ENCODE measurements at places on chromosomes 5 and 9.

DNA sequence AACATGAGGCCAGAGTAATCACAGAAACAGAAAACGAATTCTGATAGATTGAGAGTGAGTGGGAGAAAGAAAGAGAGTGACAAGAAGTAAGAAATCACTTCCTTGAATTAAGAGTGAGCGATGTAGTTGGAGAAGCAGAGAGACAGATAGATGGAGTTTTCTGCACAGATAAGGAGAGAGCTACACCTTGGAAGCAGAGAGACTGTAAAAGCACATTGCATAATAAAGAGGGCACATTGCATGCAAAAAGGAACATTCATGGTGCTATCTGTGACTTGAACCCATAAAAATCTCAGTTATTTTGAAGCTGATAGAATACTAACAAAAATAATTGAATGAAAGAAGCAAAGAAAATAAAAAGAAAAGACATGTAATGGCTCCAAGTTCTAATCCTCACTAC, 943.8 kb downstream of the NR2F1-AS1 start:
- DNase-seq: no peak

GRCh38 chr9:128146591-128147120, 2.6 kb upstream of the LCN2 start:
- DNase-seq: no peak

GRCh38 chr5:112445626-112446350, 26.7 kb upstream of the EPB41L4A start:
- no peak for DNase-seq

GRCh38 chr5:139698490-139699146, 50.5 kb downstream of the CXXC5 start:
- DNase-seq: no peak

DNA sequence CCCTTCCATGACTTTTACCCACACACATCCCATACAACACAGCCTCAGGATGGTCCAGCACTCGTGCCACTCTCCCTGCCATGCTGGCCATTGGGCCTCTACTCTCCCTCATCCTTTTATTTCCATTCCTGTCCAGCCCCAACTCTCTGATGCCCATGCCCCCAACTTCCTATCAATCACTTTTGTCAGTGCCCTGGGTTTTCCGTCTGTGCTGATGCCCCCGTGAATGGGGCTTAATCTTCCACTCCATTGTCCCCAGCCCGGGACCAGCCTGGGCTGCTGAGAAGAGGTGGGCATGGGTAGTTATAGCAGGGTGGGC, 12.6 kb upstream of the ACSL6 start:
- no peak for DNase-seq

DNA sequence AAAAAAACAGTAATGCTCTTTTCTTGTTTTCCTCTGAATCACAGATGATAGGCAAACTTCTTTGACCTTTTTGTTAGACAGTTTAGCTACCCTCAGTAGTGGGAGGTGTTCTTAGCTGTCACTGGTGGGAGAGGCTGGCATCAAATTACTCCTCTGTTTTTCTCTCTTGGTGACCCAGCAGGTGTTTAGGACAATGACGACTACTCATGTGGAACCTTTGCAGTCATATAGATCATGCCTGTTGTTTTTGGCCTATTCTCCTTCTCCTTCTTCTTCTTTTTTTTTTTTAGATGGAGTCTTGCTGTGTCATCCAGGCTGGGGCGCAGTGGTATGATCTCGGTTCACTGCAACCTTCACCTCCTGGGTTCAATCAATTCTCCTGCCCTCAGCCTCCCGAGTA, 15.4 kb upstream of the NPR2 start:
- no peak for DNase-seq

DNA sequence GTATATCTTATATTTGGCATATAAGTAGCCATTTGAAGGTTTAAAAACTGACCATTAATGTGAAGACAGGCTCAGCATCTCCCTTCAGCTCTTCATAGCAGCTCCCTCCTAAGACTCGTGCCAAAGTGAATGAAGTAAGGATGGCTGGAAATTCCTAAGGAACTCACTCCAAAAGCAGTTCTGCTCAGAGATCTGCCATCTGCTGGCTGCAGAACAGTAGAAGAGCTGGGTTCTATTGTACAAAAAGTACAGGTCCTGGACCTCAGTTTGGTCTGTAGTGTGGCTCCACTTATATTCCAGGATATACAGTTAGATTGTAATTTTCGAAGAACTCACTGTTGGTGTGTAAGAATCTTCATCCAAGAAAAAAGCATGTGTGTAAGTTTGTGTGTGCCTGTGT, 104.9 kb upstream of the RUSC2 start:
- DNase-seq: no peak

GRCh38 chr5:103582364-103582763, 19.8 kb upstream of the NUDT12 start:
- DNase-seq: no peak

- DNase-seq: no peak
Measured at GRCh38 chr9:13716601-13717321, 437.3 kb upstream of the MPDZ start.

DNA sequence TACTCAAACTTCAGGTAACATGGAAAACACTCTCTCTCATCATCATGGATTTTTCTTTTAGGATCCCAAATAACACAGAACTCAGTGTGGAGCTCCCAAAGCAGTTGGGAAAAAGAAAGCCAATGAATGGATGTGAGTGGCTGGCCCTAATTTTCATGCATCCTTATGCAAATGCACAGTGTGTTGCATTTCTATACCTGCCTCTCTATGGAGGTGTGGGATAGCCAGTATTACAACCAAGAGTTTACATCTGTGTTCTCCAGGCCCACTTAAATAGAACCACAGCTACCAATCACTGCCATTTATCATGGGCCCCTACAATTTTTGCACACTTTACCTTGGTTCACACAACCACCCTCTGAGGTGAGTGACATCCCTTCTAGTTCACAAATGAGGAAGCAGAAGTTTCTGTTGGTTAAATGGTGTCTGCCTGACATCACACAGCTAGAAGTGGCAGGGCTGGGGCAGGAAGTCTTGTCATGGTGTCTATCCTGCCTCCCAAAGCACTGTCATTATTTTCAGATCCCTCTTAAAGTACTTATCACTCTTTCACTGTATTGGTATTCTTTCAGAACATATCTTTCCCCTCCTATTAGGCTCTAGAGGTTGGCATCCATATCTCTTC, 17.3 kb downstream of the MAMDC2 start:
- no peak for DNase-seq

GRCh38 chr5:39055768-39056398, 18.3 kb downstream of the RICTOR start:
- no peak for DNase-seq

DNA sequence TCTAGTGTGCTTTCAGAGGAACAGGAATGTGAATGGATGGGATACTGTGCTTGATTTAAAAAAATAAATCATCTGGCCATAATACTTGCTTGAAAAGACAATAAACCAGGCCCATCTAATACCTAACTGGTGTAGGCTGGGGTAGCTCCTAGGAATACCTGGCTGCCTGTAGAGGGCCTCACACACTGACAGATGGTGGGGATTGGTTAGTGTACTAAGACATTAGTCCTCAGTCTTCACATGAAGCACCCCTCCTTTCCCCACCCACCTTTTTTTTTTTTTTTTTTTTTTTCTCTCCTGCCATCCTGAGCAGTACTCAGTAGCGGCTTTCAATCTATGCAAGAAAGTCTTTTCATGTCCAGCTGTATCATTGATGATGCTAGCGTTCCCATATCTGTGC, 130.5 kb downstream of the ADGRV1 start:
- DNase-seq: no peak

GRCh38 chr5:150126199-150126920, 29.3 kb downstream of the PDGFRB start:
- DNase-seq: no peak
